ENCODE measurements at places on chromosomes 16 and 17.

DNA sequence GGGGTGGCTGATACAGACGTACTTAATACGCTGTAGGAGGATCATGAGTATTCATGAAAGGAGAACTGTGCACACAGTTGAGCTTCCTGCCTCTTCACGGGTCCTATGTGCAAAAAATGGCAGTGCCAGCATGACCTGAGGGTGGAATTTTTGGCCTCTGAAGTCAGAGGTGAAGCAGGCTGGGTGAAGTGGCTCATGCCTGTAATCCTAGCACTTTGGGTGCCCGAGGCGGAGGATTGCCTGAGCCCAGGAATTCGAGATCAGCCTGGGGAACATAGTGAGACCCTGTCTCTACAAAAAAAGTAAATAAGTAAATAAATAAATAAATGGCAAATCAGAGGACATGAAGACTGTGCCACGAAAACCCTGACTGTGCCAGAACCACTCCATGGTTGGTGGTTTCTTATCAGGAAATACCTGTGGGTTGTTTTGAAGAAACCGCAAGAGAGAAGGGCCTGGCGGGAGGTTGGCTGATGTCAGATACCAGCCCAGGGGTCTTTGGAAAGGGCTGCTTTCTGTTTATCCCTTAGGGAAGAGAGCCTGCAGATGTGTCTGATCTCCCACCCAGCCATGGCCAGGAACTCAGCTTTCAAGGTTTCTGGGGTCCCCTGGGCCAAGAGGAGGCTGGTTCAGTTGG, 3.4 kb downstream of the ASPSCR1 start:
- no peak for DNase-seq

DNA sequence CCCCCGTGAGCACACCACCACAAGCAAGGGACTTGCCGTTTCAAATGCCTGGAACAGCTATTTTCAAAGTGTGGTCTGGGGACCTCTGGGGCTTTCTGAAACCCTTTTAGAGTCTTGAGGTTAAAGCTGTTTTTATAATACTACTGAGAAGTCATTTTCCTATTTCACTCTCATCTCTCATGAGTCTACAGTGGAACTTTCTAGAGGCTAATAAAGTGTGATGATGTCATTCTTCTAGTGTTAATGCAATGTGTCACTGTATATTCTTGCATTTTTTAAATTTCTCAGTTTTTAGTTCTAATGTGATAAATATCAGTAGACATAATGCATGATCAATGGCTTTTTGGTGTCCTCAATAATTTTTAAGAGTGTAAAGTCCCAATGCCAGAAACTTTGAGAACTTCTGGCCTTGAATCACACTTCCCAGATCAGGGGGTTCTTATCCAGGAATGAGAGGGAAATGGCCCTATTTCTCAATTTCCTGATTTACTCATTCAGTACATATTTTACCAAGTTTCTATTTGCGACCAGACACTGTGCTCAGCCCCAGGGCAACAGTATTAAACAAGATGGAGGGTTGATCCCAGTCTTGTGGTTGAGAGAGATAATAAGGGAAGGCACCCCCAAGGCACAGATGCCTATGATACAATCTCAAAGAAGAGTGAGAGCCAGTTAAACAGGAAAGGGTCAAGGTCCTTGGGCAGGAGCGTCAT, 444.0 kb downstream of the HS3ST3B1 start:
- no peak for DNase-seq

GRCh38 chr16:82655072-82655714, 28.4 kb downstream of the CDH13 start:
- peak; percentile 56 for DNase-seq

- DNase-seq, result no peak
Measured at GRCh38 chr17:49986396-49987289, 8.4 kb downstream of the DLX3 start.

- no peak for DNase-seq
Measured at GRCh38 chr16:31484491-31485171, 1.7 kb downstream of the SLC5A2 start.
